ENCODE measurements at places on chromosomes 2 and 18.

- no peak for DNase-seq
Measured at GRCh38 chr2:60499651-60500265, 53.7 kb downstream of the BCL11A start.

- DNase-seq = no peak
Measured at GRCh38 chr2:169636440-169637097, 52.4 kb downstream of the PPIG start.

DNA sequence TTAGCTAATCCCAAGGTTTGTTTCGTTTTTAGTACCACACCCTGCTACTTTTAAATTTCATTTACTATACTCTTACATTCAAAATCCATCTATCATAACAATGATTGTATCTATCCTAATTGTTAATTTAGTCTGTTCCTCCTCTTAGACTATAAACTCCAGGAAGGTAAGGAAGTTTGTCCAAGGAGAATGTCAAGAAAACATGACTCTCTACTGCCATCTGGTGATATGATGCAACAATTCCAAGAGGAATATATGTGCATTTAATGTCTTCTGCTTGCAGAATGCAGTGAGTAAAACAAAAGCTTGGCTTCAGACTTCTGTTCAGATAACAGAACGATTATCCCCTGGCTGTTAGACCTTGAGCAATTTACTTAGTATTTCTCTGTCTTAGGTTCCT, 1267.1 kb downstream of the LRP1B start:
- DNase-seq = peak; percentile 39

DNA sequence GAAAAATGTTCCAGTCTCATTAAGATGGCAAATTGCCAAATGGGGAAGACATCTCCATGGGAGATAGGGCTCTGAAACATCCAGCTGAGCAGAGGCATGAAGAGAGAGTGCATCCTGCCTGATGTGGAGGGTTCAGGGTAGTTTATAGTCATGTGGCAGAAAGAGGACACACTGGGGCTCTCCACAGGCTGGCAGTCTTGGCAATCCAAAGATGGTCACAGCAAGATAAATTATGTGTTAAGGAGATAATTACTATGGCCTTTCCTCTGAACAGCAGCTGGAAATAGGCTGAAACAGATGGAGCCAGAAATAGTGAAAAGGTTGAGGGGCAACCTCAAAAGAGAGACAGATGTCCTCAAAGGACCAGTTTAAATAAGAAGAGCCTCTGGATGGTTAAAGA, 97.2 kb downstream of the DCC start:
- DNase-seq = no peak

DNA sequence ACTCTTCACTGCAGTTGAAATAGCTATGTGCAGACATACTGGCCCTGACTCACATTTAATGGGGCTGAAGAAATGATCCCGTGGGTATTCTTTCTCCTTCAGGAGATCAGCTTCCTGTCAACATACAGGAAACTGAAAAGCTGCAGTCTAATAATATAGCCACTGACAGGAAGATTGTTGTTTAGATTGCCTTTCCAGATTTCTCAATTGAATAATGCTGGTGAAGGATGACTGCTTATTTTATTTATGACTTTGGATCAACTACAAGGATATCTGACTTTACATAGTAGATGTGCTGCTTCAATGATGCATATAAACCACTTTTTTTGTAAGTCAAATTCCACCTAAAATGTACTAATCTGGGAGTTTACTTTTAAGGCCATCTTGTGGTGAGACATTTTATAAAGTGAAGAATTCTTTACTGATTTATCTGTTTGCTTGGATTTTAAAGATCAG, 93.4 kb upstream of the MAP4K3 start:
- peak; percentile 79 for DNase-seq

- peak; percentile 83 for DNase-seq
Measured at GRCh38 chr2:133972786-133973185, 281.1 kb upstream of the MGAT5 start.

- no peak for DNase-seq
Measured at GRCh38 chr2:64990876-64991275, 1.7 kb downstream of the SLC1A4 start.

GRCh38 chr2:229096409-229097066, 174.5 kb downstream of the PID1 start:
- DNase-seq = no peak

DNA sequence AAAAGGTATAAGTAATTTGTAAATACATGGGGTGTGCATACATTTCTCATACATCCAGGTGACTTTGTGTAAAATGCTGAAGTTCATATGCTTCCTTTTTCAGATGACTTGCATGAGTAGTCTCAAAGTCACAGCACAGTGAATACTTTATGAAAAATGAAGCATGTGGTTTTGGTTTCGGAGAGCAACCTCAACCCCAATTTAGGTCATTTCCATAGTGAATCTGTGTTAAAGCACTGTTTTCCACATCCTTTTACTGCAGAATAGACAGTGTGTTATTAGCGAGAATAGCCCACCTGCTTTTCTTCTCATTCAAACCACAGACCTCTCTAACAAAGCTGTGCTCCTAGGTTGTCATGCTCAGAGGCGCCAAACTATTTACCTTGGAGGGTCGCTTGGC, 204.4 kb upstream of the RASGRP3 start:
- DNase-seq = peak; percentile 23

DNA sequence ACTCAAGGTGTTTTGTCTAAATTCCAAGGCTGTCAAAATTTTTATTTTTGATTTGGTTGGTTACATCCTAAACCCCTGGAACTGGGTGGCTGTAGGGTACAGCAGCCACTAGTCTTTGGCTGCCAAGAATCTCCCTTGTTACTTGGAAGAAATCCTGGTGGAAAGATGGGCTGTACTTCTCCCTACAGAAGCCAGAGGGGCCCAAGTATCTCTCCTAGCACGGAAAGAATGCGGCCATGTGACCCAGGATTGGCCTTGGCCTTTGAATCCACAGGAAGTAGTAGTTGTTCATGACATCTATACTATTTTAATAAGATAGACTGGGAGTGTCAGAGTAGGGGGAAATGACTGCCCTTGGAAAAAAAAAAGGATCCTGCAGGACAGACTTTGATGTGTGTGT, 54.4 kb upstream of the MYO3B start:
- DNase-seq = no peak

GRCh38 chr2:29900971-29901633, 20.3 kb downstream of the ALK start:
- DNase-seq = no peak

- no peak for DNase-seq
Measured at GRCh38 chr2:49403637-49404036, 249.3 kb upstream of the FSHR start.

DNA sequence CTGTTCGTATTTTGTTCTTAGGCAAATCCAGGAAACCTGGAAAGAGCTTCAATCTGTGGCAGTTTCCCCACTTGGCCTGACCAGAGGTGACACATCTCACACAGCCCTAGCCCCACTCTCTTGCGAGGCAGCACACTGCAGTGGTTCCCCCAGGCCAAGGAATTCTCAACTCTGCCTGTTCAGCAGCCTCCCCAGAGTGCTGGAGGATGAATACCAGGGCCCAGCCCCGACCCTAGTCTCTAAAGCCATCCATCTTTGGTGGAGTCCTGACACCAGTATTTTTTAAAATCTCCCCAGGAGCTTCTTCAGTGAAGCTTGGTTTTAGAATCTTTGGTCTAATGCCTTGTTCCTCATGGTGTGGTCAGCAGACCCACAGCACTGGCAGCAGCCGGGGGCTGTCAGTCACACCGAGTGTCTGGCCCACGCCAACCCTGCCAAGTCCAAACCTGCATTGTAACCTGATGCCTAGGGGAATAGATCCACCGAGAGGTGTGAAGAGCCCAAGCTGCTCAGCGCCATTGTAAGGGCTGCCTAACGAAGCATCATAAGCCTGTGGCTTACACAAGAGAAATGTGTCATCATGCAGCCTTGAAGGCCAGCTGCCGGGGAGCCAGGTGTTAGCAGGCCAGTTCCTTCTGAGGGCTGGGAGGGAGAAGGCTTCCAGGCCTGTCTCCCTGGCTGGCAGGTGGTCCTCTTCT, 428.7 kb upstream of the ID2 start:
- no peak for DNase-seq

DNA sequence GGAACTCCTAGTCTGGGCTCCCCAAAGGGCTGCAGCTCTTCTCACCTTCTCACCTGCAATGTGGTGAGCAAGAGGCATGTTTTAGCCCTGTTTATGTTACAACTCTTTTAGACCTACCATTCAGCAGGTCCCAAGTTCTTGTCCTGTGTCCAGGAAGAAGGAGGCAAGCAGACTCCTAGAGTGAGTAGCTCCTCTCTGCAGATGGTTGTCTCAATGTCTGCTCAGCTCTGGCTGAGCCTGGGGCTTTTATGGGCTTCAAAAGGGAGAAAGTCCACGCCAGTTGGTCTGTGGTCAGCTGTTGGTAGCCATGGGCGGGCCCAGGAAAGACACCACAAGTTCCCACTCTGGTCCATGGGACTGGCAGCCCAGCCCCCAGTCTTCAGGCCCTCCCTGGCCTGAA, 148.1 kb upstream of the HS6ST1 start:
- DNase-seq = no peak

GRCh38 chr2:229622495-229623355, 91.6 kb downstream of the DNER start:
- DNase-seq = no peak

GRCh38 chr2:211487733-211488132, 931.3 kb downstream of the CPS1 start:
- DNase-seq = no peak

DNA sequence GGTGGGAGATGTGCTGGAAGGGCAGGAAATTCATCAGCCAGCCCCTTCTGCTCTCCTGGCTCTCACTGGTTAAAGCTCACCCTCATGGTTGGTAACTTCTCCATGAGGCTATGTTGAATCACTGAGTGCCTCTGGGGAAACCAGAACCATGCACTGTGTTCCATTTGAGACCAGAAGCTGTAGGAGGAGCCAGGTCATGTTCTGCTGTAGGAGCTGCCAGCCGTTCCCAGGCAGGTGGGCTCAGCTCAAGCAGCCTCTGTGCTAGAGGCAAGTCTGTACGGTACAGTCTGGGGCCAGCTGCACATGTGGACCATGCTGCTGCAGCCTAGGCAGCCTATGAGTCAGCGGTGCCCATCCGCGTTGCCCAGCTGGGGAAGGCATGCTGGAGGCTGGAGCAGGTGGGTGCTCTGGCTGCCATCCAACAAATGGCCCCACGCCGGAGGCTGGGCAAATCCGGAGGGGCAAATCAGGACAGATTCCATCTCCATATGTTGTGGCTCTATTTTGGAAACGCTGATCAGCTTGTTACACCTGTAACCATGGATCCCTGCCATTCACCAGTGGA, 22.0 kb upstream of the KCNF1 start:
- no peak for DNase-seq

DNA sequence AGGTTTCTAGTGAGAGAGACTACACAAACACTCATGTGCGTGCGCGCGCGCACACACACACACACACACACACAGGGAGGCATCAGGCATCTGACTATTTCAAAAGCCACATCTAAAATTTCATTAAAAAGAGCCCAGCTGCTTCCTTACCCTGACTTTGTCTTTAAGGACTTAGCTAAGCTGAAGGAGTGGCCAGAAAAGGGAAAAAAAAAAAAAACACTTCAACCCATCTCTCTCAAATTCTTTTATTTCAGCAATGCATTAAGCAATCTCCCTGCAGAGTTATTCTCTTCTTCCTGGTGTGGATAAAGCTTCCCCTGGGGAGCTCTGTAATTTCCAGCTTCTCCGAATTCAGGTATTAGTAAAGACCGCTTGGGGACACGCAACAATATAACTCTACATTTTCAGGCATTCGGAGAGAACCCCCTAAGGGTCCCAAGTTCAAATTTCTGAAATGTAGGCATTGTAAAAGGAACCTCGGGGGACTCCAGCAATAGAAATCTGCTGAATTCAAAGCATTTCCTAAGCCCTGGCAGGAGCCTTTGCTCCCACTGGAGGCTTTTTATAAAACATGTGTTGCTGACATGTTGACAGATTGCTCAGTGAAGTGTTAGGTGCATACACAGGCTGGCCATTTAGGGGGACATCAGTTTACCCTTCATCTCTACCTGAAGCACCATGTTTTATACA, 67.0 kb downstream of the ZNF521 start:
- DNase-seq = peak; percentile 58

- DNase-seq = no peak
Measured at GRCh38 chr2:68411397-68412126, 46.5 kb downstream of the PLEK start.

GRCh38 chr18:75307530-75307929, 96.9 kb downstream of the TSHZ1 start:
- DNase-seq = no peak

GRCh38 chr2:141522048-141522447, 608.8 kb downstream of the LRP1B start:
- no peak for DNase-seq

DNA sequence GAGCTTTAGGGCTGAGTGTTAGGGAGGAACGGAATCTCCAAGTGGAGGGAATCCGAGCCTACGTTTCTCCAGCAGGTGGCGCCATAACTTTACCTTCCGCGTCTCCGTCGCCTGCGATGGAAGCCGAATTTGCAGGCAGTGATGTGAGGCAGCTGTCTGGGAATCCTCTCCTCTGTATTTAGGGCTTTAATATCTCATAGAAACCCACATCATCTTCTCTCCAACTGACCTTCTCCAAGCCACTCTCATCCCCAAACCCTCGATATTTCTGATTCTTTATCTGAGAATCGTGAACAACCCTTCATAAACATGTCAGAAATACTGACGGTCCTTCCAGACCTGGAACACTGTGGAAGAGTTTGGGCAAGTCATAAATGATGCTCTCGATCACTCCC, 27.5 kb downstream of the SIX2 start:
- peak; percentile 55 for DNase-seq

GRCh38 chr2:26330114-26330549, 15.8 kb upstream of the SELENOI start:
- peak; percentile 80 for DNase-seq

DNA sequence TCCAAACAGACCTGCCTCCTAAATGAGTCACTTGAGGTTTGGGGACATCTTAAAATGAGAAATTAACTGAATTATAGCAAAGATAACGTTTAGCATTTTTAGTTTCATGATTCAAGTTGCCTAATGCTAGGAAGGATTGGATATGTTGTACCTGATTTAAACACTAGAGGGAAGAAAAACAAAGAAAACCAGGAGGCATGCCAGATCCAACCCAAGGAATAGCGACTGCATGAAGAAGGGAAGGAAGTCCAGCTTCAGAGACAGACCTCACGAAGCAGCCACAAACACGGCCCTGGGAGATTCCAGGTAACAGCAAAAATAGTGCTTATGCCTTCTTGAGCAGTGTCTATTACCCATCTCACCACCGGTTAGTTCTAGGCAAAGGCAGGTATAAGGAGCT, 499.9 kb upstream of the SPHKAP start:
- DNase-seq = peak; percentile 36

GRCh38 chr2:209162129-209162528, 261.7 kb upstream of the MAP2 start:
- DNase-seq = no peak
